ENCODE measurements at places on chromosomes 7 and 10.

- DNase-seq = no peak
Measured at GRCh38 chr7:132895231-132895630, 186.7 kb downstream of the CHCHD3 start.

GRCh38 chr10:1515780-1516491 lies 221.4 kb downstream of the ADARB2 start:
- no peak for DNase-seq

- no peak for DNase-seq
Measured at GRCh38 chr7:66737667-66738066, 2.9 kb upstream of the RABGEF1 start.

DNA sequence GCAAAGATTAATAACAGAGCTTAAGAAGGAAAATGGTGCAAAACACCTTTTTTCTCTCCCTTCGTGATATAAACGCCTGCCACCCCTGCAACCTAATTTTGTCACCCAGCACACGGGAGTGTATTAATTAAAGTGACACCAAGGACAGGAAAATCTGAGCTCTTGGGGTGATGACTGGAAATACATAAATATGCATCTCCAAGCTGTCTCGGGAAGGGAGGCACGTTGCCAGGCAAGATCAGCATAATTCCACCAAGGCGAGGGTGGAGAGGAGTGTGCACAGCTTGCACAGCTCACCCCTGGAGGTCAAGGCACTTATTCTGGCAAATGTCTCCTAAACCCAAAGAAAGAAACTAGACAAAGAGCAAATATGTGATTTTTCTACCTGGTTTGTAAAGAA lies 700.9 kb downstream of the GRID1 start:
- no peak for DNase-seq

GRCh38 chr10:131848296-131848695 lies 52.5 kb upstream of the PPP2R2D start:
- no peak for DNase-seq

DNA sequence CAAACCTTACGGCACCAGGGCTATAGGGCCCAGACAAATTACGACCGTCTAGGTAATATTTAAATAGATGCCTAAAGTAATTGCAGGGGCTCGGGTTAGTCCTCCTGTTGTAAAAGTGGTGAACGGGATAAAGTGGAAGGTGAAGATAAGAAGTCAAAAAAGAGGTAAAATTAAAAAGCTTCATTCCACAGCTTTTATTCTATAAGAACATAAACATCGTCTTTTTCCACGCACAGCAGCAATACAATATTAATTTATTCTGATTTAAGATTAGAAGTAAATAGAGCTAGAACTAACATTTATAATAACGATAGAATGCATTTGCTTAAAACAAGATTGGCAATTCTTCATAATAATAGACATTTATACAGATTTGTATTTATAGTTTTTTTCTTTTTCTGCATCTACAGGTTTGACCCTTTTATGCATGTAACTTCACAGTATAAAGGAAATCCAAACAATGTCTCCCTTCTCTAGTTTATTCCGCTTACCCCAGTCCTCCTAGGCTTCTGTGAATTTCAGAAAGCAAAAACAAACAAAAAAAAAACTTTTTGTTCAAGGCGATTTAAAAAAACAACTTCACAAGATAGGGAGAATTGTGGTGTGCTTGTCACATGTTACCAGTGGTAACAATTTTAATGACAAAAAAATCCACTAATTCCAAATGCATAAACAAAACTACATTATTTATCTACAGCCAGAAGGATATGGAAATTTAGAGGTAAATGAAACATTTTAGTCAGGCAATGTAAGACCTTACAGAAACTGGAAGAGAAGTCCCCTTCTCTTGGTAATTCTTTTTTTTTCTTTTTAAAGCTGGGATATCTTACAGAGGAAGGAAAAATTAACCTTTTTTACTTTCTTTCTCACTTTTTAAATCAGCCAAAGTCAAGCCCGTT lies 3.4 kb downstream of the HOXA10 start:
- no peak for DNase-seq

Data from amygdala (tissue), 56 donors.